Stimulated activated CD8-positive, alpha-beta memory T cell treated with anti-CD3 and anti-CD28 coated beads, Interleukin-15, amount 100 ng/mL, for 48 hours (primary cell): ENCODE measurements at places on chromosomes 3 and 15.
A peak's percentile ranks its signal among the peaks of the same experiment; 100 is the strongest.

GRCh38 chr3:143586576-143586975 is 261.7 kb downstream of the SLC9A9 start:
- DNase-seq: no peak

- DNase-seq: no peak
These were observed 7.1 kb downstream of the COL8A1 start for GRCh38 chr3:99645277-99646106.

DNA sequence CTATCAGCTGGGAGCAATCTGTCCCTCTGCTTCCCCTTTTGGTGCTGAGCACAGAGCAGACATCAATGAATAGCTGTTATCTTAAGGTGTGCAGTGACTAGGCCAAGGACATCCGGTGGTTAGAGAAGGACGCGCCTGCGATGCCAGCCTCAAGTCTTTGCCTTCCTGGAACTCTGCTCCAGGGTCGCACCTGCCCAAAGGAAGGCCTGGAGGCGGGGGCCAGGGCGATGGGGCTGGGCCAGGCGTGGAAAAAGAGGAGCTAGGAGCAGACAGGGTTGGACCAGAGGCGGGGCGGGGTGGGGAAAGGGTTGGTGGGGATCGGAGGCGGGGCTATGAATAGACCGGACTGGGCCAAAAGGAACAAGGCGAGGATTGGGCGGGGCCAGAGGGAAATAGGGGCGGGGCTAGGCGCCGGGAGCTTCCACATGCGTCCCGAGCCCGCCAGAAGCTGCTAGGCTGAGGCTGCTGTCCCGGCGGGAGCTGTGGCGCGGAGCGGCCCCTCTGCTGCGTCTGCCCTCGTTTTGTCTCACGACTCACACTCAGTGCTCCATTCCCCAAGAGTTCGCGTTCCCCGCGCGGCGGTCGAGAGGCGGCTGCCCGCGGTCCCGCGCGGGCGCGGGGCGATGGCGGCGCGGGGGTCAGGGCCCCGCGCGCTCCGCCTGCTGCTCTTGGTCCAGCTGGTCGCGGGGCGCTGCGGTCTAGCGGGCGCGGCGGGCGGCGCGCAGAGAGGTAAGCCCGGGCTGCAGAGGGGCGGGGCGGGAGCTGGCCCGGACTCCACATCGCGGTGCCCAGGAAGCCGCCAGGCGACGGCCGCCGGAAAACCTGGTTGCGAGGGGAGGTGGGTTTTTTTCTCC is at the start of gene CHRNA5:
TSS of gene CHRNA5 (plus strand) at position 424 of the 854 bp plus-strand sequence. CDS start at position 624, 200 bp downstream.
- DNase-seq: peak; percentile 77

GRCh38 chr3:111080413-111080812 is 8.8 kb downstream of the NECTIN3 start:
- DNase-seq: no peak

GRCh38 chr3:197380786-197381185 is 82.4 kb upstream of the DLG1 start:
- DNase-seq: no peak

- no peak for DNase-seq
These were observed 68.3 kb downstream of the SMAD3 start for GRCh38 chr15:67133738-67134066.

DNA sequence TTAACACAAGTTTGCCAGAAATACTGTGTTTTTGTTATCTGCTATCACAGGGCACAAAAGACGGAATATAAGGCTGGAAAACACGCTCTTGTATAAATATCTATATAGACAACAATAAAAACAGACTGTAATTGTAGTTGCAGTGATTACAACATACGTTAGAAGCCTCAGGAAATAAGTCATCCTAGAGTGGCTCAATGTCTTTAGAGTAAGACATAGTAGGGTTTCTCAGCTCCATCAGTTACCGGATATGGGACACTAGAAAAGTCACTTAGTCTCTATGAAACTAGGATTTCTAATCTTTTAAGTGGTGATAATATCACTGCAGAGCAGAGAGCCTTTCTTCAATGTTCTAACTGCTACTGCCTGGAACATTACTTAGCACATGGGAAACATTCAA is 208.8 kb downstream of the STAG1 start:
- DNase-seq: no peak

DNA sequence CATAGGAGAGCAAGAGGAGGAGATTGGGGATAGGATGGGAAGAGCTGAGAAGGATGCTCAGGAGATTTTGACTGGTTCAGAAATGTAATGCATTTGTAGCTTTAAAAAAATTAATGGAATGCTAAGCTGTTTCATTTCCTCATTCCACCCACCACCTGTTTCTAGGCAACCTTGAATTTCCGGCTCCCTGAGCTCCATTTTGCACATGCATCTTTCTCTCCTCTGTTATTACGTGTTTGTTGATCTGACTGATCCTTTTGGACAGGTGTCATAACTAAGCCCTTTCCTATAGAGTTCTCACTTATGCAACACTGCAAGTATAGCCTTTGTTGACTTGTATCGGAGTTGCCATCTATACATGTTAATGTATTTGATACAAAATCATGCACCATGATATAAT is 4.3 kb downstream of the TMPRSS7 start:
- DNase-seq: no peak

DNA sequence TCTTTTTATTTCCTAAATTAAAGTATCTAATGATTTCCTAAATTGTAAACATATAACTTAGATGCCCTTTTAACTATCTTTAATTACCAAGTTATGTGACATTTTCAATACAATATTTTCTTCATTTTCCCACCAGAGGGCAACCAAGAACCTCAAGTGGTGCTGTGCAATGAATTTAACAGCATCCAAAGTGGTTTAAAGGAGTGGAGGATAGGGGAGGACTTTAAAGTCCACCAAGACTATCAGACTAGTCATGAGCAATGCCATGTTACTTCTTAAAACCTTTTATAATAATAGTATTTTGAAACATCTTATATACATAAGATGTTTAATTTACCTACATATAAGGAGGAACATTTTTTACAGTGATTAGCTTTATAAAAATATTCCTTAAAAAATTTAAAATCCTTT is 74.4 kb downstream of the DLG1 start:
- DNase-seq: no peak

DNA sequence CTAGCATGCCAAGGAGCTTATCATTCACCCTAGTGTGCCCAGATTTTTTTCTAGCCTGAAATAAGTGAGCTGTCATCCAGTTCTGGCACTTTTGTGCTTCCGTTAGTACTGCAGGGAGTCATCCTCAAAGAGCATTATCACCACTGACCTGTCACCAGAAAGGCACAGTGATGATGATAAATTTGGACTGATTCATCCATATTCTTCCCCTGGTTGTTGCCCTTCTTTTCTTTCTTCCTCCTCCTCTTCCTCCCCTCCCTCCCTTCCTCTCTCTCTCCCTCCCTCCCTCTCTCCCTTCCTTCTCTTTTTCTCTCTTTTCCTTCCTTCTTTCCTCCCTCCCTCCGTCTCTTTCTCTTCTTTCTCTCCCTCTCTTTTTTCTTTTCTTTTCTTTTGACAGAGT is 21.3 kb downstream of the SLC35G2 start:
- DNase-seq: no peak

DNA sequence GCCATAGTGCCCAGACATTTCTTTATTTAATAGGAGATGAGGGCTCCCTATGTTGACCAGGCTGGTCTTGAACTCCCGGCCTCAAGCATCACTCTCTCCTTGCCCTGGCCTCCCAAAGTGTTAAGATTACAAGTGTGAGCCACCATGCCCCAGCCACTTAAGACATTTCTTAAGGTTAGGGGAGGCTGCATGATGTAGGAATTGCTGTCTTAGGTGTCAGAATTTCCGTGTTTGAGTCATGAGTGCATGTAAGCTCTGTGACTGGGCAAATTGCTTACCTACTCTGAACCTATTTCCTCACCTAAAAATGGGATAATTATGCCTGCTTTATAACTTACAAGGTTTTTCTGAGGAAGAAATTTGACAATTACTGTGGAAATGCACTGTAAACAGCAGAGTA is 34.2 kb upstream of the SIAH2 start:
- no peak for DNase-seq

GRCh38 chr15:75590239-75590638 is 11.1 kb upstream of the PTPN9 start:
- no peak for DNase-seq

DNA sequence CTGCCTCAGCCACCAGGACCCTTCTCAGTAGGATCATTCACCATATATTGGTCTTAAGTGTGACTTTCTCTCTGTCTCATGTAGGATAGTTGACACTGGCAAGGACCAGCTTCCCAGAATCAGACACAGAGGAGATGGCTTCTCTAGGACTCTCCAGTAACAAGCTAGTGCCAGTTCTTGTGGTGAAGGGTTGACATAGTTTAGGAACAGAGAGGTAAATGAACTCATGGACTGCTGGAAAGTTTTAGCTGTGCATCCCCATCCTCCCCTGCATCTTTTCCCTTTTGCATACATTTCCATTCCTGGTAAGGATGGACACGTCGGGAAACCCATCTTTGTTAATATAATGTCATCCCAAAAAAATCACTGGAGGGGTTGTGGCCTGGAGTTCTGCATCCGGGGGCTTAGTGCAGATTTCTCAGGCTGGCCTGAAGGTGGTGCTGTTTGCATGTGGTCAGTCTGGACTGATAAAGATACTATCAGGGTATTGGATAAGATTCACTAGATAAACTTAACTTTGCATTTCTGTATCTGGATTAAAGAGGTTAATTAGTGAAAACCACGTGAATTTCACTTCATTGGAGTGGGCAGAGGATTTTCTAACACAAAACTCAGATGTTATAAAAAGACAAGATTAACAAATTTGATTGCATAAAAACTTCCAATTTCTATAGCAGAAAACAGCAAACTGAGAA is 110.8 kb downstream of the TBC1D2B start:
- DNase-seq: no peak

- no peak for DNase-seq
These were observed 152.0 kb downstream of the ATP10A start for GRCh38 chr15:25711164-25711563.

- DNase-seq: no peak
These were observed 49.3 kb upstream of the TRPM1 start for GRCh38 chr15:31150732-31151231.

- DNase-seq: no peak
These were observed 11.0 kb downstream of the FYCO1 start for GRCh38 chr3:45984331-45985312.

GRCh38 chr3:66082679-66083078 is 44.0 kb upstream of the MAGI1 start:
- no peak for DNase-seq

- no peak for DNase-seq
These were observed 958.7 kb downstream of the AGBL1 start for GRCh38 chr15:87038404-87038803.

- no peak for DNase-seq
These were observed 1199.1 kb downstream of the SI start for GRCh38 chr3:163879172-163879571.

GRCh38 chr3:60316121-60316797 is 935.0 kb downstream of the FHIT start:
- no peak for DNase-seq

DNA sequence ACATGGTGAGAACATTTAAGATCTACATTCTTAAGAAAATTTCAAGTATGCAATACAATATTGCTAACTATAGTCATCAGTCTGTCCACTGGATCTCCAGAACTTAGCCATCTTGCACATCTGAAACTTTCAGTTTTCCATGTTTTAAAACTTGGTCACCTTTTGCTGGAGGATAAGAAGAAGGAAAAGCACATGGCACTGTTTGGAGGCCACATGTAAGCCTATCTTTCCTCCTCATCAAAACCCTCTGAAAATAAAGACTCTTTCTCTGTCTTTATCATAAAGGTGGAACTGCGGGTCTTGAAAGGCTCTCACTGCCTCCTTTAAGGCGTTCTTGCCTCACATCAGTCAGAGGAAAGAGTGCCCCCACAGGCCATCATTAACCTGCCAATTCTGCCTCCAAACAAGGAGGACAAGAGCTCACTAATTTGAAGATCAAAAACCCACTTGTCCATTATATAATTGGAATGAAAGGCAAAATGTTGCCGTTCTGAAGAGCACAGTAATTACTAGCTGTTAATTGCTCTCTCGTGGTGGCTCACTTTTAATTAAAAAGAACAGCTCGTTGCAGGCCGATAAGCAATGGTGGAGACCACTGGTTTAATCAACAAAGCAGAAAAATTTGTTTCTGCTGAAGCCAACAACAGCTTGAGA is 157.8 kb downstream of the MECOM start:
- DNase-seq: no peak

GRCh38 chr15:96123028-96123400 is 207.5 kb upstream of the NR2F2 start:
- no peak for DNase-seq

- no peak for DNase-seq
These were observed 489 bp downstream of the HDGFL3 start for GRCh38 chr15:83207009-83207659.

DNA sequence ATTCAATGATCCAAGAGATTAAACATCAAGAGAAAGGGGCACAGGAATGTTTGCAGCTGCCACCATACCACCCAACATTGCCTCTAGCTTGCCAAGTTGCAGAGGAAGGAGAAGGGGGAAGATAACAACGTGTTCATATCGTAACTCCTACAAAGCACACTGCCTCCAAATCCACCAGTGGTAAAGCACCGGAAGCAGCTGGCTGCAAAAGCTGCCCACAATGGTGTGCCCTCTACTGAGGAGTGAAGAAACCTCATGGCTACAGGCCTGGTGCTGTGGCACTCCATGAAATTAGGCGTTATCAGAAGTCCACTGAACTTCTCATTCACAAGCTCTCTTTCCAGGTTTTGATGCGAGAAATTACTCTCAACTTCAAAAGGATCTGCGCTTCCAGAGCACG is 263.9 kb upstream of the STT3B start:
- DNase-seq: no peak

- no peak for DNase-seq
These were observed 75.7 kb downstream of the TRIM69 start for GRCh38 chr15:44812029-44812517.

DNA sequence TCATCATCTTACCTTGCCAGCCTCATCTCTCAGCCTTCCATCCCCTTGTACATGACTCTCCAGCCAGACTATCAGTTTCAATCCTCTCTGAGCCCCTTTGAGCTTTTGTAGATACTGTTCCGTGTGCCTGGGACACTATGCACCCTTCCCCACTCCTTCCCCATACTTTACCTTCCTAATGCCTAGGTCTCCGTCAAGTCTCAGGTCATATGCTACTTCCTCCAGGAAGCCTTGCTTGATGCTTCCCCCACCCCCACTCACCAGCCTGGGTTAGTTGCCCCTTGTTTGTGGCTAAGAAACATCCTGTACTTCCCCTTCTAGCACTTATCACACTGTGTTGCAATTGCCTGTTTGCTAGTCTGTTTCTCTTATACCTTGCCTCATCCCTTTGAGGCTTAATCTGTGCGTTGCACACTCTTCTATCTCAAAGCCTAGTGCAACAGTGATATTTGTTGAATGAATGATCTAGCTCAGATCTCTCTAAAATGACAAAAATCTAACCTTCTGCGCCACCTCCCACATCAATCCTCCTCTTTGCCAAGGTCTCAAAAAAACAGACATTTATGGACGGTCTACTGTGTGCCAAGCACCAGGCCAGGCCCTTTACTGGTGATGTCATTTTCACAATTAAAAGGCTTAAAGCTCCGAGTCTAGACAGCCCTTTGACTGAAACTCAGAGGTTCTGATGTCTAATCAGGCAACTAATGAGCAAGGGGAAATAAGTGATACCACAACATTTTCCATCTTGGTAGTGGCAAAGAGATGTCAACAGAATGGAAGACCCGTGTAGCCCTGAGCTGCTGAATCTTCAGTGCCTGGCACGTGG is 6.5 kb upstream of the USP3 start:
- peak; percentile 43 for DNase-seq

GRCh38 chr15:50046867-50047266 is 72.2 kb downstream of the ATP8B4 start:
- no peak for DNase-seq
